ENCODE measurements at places on chromosomes 1 and 21.

DNA sequence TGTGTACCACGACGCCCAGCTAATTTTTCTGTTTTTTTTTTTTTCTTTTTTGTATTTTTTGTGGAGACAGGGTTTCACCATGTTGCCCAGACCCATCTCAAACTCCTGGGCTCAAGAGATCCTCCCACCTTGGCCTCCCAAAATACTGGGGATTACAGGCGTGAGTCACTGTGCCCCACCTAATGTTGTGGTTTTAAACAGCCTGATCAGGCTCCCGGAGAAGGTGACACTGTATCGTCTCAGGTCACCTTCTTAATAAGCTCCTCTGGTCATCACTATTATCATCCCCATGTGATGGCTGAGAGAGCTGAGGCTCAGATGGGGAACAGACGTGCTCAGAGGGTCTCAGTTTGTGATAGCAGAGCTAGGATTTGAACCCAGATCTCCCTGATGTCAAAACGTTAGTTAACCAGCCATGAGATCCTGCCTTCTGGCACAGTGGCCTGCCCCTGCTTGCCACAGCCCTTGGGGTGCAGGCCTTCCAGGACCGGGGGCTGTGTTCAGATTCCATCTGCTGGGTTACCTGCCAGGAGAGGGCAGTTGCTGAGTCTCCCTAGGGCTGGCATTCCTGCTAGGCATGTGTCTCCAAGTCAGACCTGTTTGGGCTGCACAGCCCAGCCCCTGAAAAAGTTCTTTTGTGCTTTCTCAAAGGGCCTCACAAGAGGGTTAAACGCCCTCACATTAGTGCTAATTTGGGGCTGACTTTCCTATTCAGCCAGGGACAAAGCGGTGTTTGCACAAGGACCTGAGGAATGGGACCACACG lies 32.7 kb upstream of the GRHL3 start:
- DNase-seq, result no peak

DNA sequence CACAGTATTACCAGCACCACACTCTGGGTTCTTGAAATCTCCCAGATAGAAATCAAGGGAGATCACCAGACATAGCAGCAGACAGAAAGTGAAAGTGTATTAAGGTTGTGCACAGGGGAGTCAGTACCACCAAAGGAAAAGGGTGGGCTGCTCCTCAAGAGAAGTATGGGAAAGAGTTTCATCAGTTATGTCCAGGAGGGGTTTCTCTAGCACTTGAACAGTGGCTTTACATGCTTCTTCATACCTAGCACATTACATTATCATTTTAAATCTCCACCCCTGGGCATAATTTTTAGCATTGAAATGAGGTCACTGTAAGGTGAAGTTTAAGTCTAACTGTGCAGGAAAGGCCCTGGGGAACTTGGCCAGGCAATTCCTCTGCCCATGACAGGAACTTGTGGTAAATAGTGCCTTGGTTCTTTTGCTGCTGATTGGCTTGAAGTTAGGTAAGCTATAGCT lies 601.0 kb downstream of the NUF2 start:
- no peak for DNase-seq

DNA sequence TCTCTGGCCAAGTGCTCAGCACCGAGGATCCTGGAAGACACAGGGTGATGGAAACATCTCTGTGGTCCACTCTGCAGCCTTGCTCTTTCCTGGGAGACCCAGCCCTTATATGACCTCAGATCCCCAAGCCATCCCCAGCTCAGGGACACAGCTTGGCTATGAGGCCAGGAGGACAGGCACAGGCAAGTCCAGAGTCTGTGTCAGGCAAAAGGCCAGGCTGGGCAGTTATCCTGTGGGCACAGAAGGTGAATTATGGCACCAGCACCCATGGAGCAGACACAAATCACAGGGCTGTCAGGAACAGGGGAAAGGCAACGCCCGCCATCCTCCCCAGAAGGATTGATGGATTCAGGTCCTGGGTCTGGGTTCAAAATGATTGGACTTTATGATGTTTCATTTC lies 52.1 kb upstream of the SCMH1 start:
- DNase-seq, result no peak

DNA sequence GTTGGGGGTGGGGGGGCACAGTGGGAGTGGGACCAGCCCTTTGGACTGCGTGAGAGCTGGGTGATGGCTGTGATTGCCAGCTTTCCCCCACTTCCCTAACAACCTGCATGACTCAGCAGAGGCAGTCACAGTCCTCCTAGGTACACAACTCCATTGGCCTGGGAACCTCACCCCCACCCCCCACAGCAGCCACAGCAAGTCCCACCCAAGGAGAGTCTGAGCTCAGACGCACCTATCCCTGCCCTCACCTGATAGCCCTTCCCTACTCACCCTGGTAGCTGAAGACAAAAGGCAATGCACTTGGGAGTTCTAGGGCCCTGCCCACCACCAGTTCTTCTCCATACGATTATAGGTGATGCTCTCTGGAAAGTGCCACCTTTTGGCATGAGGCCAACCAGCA lies 188.9 kb downstream of the ZNF648 start:
- no peak for DNase-seq

- no peak for DNase-seq
These were observed 68.0 kb upstream of the ACOT11 start for GRCh38 chr1:54479841-54480524.

GRCh38 chr1:165395478-165395877 lies 39.0 kb upstream of the LMX1A start:
- peak; percentile 32 for DNase-seq

GRCh38 chr1:210499956-210500355 lies 171.3 kb downstream of the HHAT start:
- DNase-seq, result no peak

GRCh38 chr1:45573231-45573804 lies 10.5 kb upstream of the NASP start:
- DNase-seq, result no peak

DNA sequence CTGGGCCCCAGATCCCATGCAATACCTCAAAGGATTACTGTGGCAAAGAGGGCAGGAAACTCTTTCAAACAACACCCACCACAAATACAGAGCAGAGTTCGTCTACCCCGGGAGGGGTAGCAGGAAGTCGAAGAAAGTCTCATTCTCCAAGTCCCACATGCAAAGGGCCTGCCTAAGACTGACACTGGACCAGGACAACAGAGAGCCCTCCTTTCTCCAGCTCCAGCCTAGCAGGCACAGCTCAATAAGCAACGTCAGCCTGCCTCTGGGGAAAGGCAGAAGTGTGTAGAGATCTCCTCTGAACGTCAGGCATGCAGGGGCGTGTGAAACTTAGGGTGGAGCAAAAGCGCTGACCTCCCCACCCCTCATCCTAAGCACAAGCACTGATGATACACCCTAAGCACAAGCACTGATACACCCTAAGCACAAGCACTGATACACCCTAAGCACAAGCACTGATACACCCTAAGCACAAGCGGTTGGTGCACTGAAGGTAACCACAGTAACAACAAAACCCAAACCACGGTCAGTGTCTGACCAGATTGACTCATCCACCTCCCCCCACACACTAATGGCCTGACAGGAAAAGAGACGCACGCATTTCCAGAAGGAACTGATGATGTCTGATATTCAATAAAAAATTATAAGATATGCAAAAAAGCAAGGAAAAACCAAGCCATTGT lies 1.3 kb downstream of the KRTAP12-3 start:
- DNase-seq, result no peak

DNA sequence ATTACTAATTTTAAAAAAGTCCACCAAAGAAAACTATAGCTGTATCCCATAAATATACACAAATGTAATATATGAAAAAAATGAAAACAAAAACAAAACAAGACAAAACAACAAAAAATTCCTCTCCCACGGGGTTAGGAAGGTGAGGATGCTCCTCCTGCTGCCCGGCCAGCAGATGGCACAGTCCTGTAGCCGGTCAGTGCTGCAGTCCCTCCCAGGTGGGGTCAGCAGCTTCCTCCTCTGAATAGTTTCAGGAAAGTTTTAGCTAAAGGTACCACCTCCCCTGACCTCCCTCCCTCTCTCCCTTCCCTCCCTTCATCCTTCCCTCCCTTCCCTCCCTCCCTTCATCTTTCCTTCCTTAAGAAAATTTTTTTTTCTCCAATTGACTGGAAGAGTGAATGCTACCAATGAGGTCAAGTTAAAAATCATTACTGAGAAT lies 67.8 kb upstream of the BCL10 start:
- DNase-seq, result peak; percentile 12

- no peak for DNase-seq
These were observed 462.0 kb downstream of the RPS6KC1 start for GRCh38 chr1:213513006-213513405.

DNA sequence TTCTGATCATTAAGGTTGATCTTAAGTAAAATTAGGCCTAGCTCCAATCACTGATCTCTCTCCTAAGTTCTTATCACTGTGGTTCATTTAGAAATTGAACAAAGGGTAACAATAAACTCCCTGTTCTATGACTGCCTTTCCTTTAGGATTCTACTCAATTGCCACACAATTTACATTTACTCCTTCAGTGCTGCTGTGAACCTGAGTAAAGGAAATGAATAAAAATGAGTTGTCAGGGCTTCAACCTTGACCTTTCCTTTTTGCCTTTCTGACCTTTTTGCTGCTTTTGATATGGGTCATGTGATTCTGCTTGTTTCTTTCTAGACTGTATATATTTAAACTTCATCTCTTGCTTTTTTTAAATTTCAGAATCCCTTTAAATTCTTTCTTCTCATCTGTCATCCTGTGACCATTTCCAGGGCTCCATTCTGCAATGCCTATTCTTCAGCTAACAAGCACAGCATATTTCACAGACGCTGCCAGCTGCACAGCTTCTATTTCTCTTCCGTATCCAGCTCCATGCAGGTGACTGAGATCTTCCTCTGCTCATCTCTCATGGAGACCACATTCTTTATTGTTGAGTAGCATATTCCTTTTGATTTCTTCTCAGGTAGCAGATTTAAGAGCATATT lies 3.2 kb downstream of the LRRC8B start:
- DNase-seq, result no peak
